ENCODE measurements at places on chromosomes 1 and 21. TPM values are rescaled to one million over a fixed set of nuclear protein-coding genes. Genes with fewer than 3 reads are reported as not detected.

GRCh38 chr1:114035304-114035700 lies 56.0 kb downstream of the OLFML3 start:
- no peak for DNase-seq

- no peak for DNase-seq
Observed at GRCh38 chr1:85947186-85947585, 209.4 kb downstream of the COL24A1 start.

The ESPN gene
- not detected for total RNA-seq

DNA sequence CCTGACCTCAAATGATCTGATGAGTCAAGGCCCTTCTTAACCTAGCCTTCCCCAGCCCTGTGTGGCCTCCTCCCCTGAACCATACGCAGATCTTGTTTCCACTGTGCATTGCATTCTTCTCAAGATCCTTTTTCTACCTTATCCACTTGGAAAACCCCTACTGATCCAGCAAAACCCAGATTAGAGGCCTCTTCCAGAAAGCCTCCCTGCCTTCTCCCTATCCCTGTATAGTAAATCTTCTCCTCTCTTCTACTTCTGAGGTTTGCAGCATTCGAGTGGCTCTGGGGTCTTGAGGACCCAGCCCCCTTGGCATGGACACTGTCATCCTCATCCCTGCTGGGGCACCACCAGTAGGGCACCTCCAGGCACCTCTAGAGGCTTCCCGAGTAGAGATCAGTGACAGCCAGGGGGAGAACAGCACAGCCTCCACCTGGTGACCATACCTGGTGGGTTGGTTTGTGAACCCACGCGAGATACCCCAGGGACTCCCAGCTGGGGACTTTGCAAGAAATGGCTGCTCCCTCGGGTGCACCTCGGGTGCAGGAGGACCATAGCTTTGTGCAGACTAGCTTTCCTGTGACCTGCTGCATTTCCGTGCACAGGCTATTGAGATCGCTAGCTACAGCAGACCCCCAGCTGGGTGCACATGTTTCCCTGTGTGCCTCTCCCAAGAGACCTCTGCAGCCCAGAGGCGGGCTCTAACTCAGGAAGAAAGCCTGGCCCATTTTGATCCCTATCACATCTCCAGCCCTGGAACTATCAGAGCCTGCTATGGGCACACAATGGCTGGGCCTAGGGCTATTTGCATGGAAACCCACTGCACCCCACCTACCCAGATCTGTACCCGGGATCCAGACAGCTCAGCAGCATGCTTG lies 34.2 kb downstream of the MATN1 start:
- DNase-seq, result no peak

DNA sequence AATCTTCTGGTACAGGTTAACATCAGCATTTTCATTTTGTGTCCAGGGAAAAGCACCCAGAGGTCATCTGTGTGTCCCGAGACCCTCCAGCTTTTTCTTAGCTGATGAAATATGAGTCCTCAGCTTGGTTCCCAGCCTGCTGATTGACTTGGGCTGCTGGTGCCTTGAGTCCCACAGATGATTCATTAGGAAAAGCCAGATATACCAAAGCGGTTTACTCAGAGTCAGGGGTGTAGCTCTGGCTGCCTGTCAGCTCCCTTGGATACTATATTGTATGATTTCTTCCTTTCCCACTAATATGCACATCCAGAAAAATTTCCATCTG lies 43.7 kb upstream of the MAB21L3 start:
- peak; percentile 83 for DNase-seq

- DNase-seq, result no peak
Observed at GRCh38 chr1:77350012-77350770, 68.4 kb downstream of the AK5 start.

- no peak for DNase-seq
Observed at GRCh38 chr21:41972511-41973205, 18.8 kb upstream of the C2CD2 start.

GRCh38 chr1:245288796-245289195 lies 134.0 kb downstream of the KIF26B start:
- no peak for DNase-seq

DNA sequence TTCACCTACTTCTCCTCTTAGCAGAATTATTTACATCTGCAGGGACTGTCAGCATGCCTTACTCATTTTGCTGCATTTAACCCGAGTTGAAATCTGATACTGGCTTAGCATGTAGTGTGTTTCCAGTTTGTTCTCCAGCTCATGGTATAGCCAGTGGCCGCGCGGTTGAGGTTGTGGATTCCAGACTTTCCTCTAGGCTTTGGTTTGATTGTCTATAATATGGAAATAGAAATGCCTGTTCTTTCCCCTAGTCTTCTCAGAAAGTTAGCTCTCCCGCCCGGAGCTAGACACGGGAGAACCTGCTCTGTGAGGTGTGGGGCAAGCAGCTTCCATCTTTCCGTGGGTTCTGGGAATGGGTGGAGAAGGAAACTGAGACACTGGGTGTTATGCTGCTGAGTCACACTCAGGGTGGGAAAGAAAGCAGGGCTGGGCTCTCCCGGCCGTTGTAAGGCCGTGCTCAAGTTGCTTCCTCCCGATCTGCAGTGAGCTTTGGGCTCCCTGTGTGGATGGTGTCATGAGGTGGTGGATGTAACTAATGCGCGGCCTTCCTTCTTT lies 206.8 kb upstream of the TMEM51 start:
- peak; percentile 63 for DNase-seq

The ATP1A4 gene
- not detected for total RNA-seq

DNA sequence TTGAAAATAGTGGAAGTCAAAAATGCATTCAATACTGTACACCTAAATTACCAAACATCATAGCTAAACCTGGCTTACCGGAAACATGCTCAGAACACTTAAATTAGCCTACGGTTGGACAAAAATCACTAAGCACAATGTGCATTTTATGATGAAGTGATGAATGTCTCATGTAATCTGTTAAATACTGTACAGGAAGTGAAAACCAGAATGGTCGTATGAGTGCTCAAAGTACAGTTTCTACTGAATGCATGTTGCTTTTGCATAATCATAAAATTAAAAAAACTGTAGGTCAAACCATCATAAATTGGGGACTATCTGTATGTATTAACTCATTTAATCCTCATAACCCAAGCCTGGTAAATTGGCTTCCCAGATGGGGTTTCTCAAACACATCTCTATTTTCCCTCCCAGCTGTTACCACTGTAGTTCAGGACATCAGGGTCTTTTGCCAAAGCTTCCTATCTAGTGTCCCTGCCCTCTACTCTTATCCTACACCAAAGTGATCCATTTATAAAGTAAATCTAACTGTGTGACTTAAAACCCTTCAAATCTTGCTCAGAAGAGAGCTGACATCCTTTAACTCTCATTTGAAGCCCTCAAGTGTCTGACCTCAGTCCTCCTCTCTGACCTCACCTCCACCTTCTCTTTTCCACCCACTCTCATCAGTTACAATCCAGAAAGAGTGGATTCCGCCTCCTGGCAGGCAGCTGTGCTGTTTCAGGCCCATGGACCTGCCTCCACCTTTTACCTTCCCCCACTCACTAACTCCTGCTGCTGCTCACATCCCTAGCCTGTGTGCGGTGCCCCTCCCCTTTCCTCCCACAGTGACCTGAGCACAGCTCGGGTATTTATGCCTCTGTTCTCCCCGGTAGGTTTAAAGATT lies 356.4 kb upstream of the ST6GALNAC5 start:
- no peak for DNase-seq

DNA sequence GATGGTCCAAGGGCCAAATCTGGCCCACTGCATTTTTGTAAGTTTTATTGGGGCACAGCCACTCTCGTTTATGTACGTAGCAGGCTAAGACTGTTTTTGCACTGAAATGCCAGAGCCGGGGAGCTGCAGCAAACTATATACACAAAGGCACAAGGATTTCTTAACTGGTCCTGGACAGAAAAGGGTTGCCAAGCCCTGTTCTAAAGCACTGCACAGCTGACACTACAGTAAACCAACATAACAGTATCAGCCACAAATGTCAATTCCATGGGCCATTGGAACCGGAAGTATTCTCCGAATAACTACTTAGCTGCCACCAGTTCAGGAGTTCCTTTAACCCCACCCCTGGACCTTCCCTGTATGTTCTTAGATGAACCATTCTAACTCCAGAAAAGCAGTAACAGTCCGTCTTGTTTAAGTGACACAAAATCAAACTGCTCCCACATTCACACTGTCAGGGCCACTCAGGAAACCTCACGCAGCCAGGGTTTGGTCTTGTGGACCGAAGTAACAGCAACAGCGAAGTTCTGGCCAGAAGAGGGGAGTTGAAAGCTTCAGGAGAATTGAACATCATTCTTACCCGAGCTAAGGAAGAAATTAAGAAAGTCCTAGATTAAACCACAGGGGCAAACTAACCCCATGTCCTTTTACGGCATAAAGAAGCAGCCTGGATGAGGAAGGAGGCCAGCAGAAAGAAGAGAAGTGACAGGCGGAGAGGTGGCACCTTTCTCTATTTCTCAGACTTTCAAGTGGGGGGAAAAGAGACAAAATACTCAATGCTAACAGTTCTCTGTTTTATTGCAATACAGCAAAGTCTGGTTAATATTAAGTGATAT lies 49.2 kb downstream of the COQ8A start:
- no peak for DNase-seq

The NFASC gene
- total RNA-seq, result 16.8 TPM

- DNase-seq, result no peak
Observed at GRCh38 chr1:56099766-56100265, 479.5 kb downstream of the PLPP3 start.

DNA sequence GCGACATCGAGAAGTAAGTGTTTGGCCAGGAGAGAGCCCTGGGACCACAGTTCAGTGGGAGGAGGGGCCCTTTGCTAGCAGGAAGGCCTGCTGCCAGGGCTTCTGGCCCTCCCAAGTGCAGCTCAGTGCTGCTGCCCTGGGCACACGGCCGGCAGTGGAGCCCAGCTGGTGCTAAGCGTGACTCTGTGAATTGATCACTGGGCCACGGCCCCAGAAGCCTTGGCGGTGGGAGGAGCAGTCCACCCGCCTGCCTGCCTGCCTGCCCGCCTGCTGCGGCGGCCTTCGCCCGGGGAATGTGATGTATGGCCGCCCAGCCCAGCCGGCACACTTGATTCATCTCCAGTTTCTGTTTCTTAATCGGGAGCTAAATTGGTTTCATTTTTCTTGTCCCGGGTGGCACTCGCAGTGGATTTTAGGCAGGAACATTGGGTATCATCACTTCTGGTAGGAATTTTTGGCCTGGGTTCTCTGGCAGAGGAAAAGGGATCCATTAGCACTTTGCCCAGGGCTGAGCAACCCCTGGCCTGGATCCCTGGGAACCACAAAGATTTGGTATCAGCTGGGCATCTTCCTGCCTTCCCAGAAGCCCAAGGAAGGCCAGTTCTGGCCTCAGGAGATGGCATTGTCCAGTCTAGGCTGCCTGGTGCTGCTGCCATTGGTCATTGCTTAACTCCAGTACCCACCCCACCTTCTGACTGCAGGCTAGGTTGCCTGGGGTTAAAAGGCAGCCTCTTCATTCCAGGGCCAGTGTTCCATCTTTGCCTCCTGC lies 28.6 kb downstream of the TMEM53 start:
- DNase-seq, result peak; percentile 93

DNA sequence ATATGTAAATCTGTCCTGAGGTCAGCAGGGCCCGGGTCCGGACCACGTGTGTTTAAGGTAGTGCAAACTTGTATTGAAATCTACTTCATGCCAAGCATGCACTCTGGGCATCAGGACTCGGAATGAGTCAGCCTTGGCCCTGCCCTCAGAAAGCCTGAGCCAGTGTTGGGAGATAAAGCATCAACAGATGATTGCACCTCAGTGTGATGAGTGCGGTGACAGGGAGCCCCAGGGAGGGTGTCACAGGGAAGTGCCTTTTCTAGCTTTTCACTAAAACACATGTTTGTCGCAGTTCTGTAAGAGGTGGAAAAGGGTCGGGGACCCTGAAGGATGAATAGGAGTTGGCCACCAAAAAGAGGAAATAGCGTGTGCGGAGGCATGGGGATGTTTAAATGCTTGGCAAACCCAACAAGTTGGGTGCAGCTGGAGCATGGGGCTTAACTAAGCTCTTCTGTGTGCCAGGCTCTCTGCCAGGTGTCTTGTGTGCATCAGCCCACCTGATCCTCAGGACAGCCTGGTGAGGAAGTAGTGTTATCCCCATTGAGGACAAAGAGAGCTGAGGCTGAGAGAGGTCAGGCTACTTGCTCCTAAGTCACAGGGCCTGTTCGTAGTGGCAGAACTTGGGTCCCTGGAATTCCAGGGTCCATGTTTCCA lies 48.2 kb upstream of the EPB41 start:
- peak; percentile 75 for DNase-seq

The TEX38 gene
- not detected for total RNA-seq

DNA sequence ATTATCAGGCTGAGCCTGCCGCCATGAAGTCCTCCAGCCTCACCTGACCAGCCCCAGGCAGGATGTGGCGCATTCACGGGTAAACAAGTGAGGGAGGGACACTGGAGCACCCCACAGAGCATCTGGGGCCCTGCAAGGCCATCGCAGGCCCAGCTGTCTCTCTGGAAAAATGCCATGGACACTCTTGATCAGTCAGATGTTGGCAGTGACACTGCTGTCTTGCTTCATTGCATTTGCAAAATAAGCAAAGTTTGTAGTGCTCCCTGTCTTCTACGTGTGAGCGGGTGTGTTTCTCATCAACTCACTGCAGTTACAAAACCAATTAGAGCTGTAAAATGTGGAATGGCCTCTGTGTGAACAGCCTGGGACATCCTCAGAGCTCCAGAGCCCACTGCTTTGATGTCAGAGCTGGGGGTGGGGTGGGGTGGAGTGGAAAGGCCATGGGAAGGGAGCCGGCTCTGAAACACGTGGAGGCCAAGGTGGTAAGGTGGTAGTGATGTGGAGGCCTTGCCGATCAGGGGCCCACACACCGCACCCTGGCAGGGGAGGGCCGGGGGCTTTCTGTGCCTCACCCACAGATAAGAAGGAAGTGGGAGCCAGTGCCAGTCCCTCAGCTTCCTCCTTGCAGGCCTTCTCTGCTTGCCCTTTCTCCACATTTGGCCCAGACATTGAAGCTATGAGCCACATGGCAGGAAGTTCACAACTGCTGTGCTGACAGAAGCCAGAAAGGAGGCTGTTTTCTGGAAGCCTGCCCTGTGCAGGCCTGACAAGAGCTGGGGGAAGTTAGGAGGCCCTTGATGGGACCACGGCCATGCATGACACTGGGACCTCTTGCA lies 254.9 kb downstream of the RHOU start:
- DNase-seq, result peak; percentile 76

- no peak for DNase-seq
Observed at GRCh38 chr1:22791831-22792347, 81.2 kb downstream of the EPHB2 start.

The BACE2 gene
- 220 TPM for total RNA-seq

DNA sequence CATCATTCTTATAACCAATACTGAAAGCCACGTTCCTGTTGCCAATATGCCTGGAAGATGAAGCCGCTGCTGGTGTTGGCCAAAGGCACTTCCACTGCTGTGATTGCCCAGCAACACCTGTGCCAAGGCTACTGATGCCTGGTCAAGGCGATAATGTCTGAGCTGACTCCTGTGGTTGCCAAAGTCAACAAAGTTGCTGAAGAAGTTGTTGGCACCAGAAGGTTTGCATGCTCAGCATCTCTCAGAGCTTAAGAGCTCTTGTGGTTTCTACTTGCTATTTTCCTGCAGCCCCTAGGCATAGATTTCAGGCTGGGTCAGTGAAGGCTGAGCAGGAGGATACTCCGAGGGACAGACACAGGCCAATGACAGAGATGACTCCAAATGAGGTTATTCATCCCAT lies 63.4 kb upstream of the RAB3GAP2 start:
- DNase-seq, result peak; percentile 61

GRCh38 chr21:38267991-38268863 lies 11.4 kb downstream of the KCNJ15 start:
- DNase-seq, result no peak
